Upper lobe of right lung (tissue), 1 donor: ENCODE measurements at places on chromosomes 13 and 19. TPM values are rescaled to one million over a fixed set of nuclear protein-coding genes. Genes with fewer than 3 reads are reported as not detected.

The GNG8 gene
- total RNA-seq, result not detected

The ZNF507 gene
- 22.3 TPM for total RNA-seq

The KATNAL1 gene
- 17.5 TPM for total RNA-seq

The LINGO3 gene
- total RNA-seq, result not detected

The CRTC1 gene
- 13.8 TPM for total RNA-seq

The MEDAG gene
- total RNA-seq, result 5.5 TPM

The KIR2DL1 gene
- 0.58 TPM for total RNA-seq

GRCh38 chr13:109212650-109213049 lies 573.7 kb downstream of the IRS2 start:
- no peaks in the 10 kb centered on the region for H3K27me3 ChIP-seq
- H3K4me3 ChIP-seq, result no peak overlapping the region
- no peaks in the 10 kb centered on the region for H3K4me1 ChIP-seq
- DNase-seq, result no peak
- no peak overlapping the region for H3K27ac ChIP-seq
- no peaks in the 10 kb centered on the region for H3K36me3 ChIP-seq

DNA sequence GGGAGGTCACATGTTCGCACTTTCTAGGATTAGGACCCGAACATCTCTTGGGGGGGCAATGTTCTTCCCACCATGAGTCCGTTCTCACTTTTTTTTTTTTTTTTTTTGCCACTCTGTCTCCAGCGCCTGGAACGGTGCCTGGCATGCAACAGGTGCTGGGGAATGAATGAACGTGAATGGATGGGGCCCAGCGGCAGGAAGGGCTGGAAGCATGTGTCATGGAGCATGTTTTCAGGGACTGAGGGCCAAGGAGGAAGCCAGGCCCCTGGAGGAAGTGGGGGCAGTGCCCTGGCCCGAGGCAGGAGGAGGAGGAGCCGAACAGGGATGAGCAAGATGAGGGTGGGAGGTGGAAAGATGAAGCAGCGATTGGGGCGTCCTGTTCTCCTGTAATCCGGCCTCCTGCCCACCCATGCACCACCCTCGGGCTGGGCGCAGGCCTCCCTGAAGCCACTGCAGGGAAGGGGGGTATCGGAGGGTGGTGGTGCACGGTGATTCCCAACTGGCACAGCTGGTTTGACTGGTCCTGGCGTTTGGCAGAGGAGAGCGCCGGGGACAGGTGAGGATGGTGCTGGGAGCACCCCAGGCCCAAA lies 8.8 kb upstream of the SULT2B1 start:
- no peaks in the 10 kb centered on the region for H3K36me3 ChIP-seq
- DNase-seq, result peak; percentile 77
- H3K4me1 ChIP-seq, result no peaks in the 10 kb centered on the region
- no peaks in the 10 kb centered on the region for H3K27me3 ChIP-seq

DNA sequence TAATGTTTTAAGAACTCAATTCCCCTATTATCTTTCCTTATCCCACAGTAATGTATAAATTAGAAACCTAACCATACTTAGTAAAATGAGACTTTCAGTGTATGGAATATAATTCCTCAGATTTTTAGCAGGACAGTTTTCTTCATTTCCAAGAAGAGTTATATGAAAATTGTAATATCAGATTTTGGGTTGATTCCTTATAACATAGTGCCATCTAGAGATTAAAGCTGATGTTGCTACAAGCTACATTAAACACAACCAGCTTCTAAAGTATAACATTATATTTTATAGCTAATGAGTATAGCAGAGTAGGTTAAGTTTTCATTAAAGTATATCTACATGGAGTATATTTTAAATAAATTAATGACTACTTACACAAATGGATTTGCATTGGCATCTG lies 99.7 kb upstream of the MIR17HG start:
- no peak overlapping the region for H3K27ac ChIP-seq
- H3K4me1 ChIP-seq, result no peaks in the 10 kb centered on the region
- H3K4me3 ChIP-seq, result no peak overlapping the region
- H3K36me3 ChIP-seq, result no peaks in the 10 kb centered on the region

GRCh38 chr13:93147298-93147645 lies 79.3 kb upstream of the GPC6 start:
- H3K27ac ChIP-seq, result no peak overlapping the region
- DNase-seq, result no peak
- no peak overlapping the region for H3K4me3 ChIP-seq
- H3K36me3 ChIP-seq, result no peaks in the 10 kb centered on the region
- no peaks in the 10 kb centered on the region for H3K4me1 ChIP-seq
- H3K27me3 ChIP-seq, result no peaks in the 10 kb centered on the region

DNA sequence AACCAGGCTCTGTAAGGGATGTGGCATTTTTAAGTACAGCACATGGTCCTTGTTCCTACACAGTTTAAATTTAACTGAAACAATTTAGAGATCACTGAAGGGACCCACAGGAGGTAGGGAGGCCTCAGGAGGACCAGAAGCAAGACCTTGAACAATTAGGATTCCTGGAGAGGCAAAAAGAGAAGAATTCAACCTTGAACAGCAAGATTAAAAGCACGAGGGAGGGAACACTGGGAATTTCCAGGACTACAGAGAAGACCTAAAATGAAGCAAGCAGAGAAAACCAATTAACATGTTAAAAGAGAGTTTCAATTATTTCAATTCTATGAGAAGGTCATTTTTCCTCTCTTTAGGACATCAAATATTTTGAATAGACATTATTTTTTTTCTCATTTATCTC lies 160.3 kb downstream of the KCTD12 start:
- H3K27ac ChIP-seq, result no peak overlapping the region
- DNase-seq, result no peak
- H3K4me3 ChIP-seq, result no peak overlapping the region
- peaks cover 25% of the 10 kb centered on the region for H3K4me1 ChIP-seq
- no peaks in the 10 kb centered on the region for H3K27me3 ChIP-seq

DNA sequence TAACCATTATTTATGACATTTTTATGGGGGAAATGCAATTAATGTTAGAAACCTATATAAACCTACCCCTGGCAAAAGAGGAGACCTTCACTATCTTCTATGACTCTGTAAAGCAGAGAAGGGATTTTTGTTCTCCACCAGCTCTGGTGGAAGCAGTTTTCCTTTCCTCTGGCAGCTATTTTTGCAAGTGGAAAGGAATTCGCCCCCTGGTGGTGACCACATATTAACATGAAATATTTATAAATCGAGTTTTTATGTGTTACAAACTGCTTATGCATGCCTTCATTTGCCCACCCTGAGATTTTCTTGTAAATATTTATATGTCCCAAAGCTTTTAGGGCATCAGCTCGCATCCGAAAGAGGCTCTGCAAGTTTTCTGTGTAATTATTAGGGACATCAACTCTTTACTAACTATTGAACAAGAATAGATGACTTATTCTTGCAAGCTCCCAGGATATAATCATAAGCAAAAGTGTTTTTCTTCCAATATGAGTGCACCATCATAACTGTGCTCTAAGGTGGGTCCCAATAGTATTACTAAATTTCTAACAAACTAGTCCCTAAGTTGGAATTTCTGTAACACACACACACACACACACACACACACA lies 62.4 kb downstream of the SERTM1 start:
- no peaks in the 10 kb centered on the region for H3K36me3 ChIP-seq
- H3K27ac ChIP-seq, result no peak overlapping the region
- H3K4me1 ChIP-seq, result no peaks in the 10 kb centered on the region
- DNase-seq, result no peak
- H3K4me3 ChIP-seq, result no peak overlapping the region

DNA sequence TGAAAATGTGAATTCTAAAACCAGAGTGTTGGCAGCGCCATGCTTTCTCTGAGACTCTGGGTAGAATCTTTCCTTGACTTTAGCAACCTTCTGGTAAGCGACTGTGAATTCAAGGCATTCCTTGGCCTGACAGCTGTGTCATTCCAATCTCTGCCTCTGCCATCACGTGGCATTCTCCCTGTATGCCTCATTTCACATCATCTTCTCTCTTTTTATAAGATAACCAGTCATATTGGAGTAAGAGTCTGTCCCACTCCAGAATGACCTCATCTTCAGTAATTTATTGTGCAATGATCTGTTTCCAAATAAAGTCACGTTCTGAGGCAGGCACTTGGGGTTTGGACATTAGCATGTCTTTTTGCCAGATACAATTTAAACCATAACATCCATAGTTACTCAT lies 103.4 kb upstream of the POSTN start:
- H3K36me3 ChIP-seq, result no peaks in the 10 kb centered on the region
- no peak for DNase-seq
- H3K4me1 ChIP-seq, result no peaks in the 10 kb centered on the region
- H3K27me3 ChIP-seq, result no peaks in the 10 kb centered on the region
- peak overlapping the region; percentile 61 for H3K27ac ChIP-seq

DNA sequence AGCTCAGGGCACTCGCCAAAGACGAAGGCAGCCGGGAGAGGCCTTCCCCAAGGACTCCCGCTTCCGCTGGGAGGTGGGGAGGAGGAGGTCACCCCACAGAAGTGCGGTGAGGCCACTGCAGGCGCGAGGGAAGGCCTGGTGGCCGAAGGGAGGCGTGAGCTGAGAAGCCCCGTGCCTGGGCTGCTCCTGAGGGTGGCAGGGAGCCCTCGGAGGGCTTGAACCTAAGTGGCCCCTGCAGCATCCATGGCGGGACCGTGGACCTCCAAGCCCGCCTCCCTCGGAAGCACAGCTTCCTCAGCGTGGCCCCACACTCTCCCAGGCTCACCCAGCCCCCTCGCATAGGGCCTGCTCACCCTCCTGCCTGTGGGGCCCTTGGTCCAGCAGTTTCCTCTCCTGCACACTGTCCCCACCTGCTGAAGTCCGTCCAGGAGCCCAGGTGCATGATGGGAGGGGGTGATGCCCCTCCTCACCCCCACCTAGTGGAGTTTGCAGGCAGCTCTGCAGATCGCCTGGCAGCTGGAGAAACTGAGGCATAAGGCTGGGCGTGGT lies 25.9 kb downstream of the EFNA2 start:
- peaks cover 60% of the 10 kb centered on the region for H3K27me3 ChIP-seq
- no peaks in the 10 kb centered on the region for H3K4me1 ChIP-seq
- H3K4me3 ChIP-seq, result no peak overlapping the region
- no peak for DNase-seq
- H3K36me3 ChIP-seq, result no peaks in the 10 kb centered on the region

DNA sequence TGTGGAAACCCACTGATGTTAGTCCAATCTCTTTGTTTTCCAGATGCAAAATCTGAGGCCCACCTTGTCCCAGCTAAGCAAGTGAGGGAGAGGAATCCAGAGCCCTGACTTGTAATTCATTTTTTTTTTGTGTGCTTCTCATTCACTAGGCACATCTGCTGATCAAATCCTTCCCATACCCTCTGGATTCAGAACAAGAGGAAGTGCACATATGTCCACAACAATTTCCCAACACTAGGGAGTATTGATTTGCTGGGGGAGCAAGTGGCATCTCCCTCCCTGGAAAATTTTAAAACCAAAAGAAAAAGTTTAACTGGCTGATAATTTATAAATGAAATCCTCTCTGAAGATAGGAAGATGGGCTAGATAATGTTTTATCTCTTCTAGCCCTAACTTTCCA lies 94.6 kb upstream of the RFC3 start:
- peaks cover 25% of the 10 kb centered on the region for H3K4me1 ChIP-seq
- no peaks in the 10 kb centered on the region for H3K27me3 ChIP-seq
- no peaks in the 10 kb centered on the region for H3K36me3 ChIP-seq
- no peak overlapping the region for H3K4me3 ChIP-seq
- peak overlapping the region; percentile 59 for H3K27ac ChIP-seq

- H3K36me3 ChIP-seq, result no peaks in the 10 kb centered on the region
- no peak overlapping the region for H3K4me3 ChIP-seq
- peaks cover 97% of the 10 kb centered on the region for H3K27me3 ChIP-seq
- no peak overlapping the region for H3K27ac ChIP-seq
- DNase-seq, result no peak
Measured at GRCh38 chr13:99983499-99984401, 2.2 kb downstream of the ZIC2 start.

DNA sequence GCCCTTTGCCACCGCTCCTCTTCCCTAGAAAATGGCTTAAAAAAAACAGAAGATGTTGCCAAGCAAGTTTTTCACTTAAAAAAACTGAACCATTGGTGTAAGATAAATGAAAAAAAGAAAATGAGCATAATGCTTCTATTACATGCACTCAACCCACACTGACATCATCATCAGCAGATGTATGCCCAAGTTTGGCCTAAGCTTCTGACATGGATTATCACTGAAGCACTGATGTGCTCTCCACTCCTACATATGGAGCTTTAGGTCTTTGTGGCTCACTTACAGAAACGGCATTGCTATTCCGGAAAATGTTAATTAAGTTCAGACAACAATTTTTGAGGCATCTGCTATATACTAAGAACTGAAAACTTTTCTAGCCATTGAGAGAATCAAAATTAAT lies 8.0 kb downstream of the RXFP2 start:
- peaks cover 9% of the 10 kb centered on the region for H3K27me3 ChIP-seq
- DNase-seq, result no peak
- H3K27ac ChIP-seq, result no peak overlapping the region
- H3K36me3 ChIP-seq, result no peaks in the 10 kb centered on the region
- peaks cover 6% of the 10 kb centered on the region for H3K4me1 ChIP-seq

DNA sequence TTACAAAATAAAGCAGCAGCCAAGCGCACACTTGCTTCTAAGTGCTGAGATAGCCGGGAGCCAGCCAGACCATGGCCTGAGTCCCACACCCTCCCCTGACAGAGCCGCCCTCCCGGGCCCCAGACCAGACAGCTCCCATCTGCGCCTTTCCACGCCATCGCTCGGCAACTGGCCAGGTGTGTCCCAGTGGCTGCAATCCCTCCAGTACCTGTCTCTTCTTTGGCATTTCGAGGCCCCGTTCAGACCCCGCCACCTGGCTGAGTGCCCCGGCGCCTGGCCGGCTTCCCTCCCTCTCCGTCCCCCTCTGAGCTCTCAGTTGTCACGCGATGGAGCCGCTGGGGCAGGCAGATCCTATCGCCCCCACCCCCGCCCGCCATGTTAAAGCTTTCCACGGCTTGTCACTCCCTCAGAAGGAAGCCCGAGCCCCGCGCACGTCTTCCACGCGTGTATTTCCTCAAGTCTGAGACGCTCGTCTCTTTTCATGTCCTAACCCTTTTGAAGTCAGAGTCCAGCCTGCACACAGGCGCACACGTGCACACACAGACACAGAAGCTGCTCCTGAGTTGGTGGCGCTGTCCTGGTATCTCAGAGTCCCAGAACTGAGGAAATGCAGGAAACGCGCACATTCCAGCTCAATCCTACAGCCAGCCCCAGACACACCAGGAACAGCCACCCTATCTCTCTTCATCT lies 7.9 kb downstream of the MLLT1 start:
- peaks cover 31% of the 10 kb centered on the region for H3K36me3 ChIP-seq
- peak overlapping the region; percentile 31 for H3K4me3 ChIP-seq
- H3K27ac ChIP-seq, result peak overlapping the region; percentile 87
- no peaks in the 10 kb centered on the region for H3K27me3 ChIP-seq

DNA sequence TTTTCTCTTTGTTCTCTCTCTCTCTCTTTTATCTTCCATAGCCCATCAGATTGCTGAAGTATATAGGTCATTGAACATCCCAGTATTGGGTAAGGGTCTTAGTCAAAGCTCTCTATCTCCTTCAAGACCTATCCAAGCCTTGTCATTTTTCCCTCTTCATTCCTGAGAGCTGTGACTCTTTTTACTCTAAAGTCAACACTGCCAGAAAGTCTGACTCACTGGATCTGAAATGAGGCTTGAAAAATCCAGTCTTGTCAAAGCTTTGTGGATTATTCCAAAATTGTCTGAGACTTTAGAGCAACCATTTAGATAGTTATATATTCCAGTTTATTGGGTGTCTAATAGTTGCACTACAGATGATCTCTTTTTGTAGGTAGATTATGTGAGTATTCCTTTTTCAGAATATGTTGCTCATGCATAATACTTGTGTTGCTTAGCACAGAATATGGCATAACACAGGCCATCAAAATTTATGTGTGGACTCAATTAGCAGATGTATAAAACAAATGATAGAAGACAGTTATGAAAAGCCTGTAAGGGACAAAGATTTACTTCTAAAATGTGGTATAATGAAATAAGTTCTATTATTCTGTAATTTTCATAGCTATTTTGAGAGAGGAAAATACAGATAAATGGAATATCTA lies 389.3 kb upstream of the PCDH9 start:
- no peak overlapping the region for H3K4me3 ChIP-seq
- no peaks in the 10 kb centered on the region for H3K27me3 ChIP-seq
- no peaks in the 10 kb centered on the region for H3K36me3 ChIP-seq
- no peaks in the 10 kb centered on the region for H3K4me1 ChIP-seq
- no peak overlapping the region for H3K27ac ChIP-seq
- DNase-seq, result no peak
